Urinary bladder (tissue), 4 donors: ENCODE measurements at places on chromosomes 13 and 19. TPM values are rescaled to one million over a fixed set of nuclear protein-coding genes. Genes with fewer than 3 reads are reported as not detected.

Gene SYCN
- total RNA-seq = not detected

- DNase-seq = no peak
These were observed 105.4 kb downstream of the ATP11A start for GRCh38 chr13:112795277-112795676.

Gene CFAP97D2
- total RNA-seq = not detected

DNA sequence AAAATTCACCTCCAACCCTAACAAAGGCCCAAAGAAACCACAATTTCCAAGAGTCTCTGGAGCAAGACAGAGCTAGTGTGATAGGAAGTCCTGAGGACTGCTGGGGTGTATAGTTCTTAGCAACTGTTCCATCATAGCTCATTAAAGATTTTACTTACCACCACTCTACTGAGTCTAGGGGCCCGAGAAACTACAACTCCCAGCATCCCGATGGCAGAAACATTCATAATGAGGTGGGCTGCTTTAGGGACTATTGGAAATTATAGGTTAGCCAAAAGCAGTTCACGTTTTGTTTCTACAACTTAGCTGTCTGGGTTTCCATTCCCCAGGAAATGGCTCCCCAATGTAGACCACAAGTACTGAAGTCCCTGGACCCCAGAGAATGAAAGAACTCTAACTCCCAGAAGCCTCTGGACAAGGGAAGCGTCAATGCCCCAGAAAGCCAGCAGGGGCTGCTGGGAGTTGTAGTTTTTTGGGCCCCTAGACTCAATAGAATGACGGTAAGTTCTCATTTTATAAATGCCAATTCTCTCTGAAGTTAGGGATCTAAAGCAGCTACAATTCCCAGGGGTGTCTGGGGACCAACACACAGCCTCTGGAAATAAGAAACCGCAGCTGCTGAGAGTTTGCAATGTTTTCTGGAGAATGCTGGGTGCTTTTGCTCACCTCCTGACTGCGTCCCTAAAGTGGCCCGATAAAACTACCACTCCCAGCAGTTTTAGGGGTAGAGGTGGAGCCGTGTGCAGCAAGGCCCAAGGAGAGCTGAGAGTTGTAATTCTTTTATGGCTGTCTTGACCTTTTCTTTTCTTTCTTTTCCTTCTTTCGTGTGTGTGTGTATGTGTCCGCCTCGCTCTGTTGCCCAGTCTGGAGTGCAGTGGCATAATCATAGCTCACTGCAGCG, 11.1 kb downstream of the FTL start:
- no peak for DNase-seq

Gene GADD45B
- total RNA-seq = 23.2 TPM

- DNase-seq = no peak
These were observed 95.7 kb downstream of the TNFSF13B start for GRCh38 chr13:108365255-108365654.

DNA sequence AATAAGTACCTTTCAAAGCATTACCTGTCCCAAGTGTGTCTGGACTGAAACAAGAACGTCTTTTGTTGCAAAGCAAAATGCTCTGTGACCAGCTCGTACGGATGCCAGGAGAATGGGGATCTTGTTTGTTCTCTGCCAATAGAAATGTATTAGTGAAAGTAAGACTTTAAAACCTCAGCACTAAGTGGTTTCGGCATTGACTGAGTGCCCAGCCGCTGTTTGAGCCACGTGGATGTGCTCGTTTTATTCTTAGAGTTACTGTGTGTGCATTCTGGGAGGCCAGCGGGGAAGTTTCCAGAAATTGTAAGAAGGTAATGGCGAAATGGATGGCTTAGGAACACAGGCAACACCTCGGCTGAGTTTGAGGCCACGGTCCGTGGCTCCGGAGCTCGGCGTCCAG, 117.1 kb upstream of the USP29 start:
- no peak for DNase-seq
